OCI-M1 (cell line): ENCODE measurements at places on chromosomes 16 and 17.

GRCh38 chr17:45651145-45651709 lies 132.9 kb upstream of the CRHR1 start:
- no peak for DNase-seq

DNA sequence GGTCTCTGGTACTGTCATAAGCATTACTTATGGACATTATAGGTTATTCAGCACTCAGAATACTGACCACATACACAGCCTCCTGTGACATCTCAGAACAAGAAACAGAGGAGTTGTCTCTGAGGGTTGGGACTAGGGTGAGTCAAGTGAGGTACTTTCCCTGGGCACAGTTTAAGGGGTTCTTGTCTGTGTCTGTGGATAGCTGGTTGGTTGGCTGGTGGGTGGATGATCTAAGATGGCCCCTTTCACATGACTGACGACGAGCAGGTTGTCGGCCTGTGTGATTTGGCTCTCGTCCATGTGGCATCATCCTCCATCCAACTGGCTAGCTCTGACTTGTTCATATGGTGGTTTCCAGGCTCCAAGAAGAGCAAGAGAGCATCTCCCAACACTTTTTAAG lies 163.9 kb downstream of the PRKCB start:
- DNase-seq: no peak

DNA sequence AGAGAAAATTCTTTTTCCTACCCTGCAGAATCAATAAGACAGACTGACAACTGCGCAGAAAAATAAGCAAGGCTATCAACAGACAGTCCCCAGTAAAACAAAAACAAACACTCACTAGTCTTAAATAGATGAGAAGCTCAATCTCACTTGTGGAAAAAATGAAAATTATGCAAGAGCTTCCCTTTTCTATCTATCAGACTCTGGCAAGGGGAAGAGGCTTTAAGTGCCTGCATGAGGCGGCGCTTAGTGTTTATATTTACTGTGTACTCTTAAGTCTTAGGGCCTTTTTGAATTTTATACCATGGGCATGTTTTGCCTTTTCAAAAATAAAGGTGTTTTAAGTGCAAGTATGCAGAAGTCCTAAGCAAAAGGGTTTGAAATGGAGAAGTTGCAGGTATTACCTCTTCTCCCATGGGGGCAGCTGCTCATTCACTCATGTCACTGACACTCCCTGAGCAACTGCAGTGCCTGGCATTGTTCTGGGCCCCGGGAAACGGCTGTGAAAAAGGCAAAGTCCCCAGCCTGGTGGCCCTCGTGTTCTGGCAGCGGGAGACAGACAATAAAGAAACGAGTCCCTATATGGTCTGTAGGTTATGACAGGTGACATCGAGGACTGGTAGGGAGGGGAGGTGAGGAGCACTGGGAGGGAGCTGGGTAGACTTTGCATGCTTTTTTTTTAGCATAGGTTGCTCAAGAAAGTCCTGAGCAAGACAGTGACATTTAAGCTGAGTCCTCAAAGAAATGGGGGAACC lies 35.2 kb downstream of the HSBP1 start:
- DNase-seq: peak; percentile 11

DNA sequence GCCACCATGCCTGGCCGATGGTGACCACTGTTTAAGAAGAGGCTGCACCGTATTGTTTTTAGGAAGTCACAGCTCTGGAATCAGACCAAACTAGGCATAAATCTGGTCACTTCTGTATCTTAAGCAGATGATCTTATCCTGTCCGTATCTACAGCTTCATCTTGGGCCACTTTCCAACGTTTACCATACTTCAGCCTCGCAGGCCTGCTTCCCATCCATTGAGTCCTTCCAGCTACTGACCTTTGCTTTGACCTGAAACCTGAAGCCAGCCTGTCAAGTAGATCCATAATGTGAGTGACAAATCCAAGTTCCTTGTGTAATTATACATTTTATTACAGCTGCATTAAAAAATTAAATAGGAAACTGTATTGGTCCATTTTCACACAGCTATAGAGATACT lies 1033.0 kb downstream of the CDH11 start:
- no peak for DNase-seq

DNA sequence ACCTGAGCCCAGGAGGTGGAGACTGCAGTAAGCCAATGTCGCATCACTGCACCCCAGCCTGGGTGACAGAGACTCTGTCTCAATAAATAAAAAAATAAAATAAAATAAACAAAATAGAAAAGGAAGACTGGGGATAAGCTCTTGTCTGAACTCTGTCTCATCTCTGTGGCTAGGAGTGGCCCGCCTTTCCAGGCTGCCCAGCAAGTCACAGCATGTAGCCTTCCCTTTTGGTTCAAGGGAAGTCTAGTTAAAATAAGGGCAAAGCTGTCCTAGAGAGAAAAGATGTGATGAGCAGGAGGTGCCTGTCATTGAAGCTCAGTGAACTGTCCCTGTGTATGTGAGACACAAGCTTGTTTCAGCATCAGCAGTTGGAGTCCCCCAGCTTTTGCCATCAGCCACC lies 2.7 kb upstream of the GFAP start:
- no peak for DNase-seq

DNA sequence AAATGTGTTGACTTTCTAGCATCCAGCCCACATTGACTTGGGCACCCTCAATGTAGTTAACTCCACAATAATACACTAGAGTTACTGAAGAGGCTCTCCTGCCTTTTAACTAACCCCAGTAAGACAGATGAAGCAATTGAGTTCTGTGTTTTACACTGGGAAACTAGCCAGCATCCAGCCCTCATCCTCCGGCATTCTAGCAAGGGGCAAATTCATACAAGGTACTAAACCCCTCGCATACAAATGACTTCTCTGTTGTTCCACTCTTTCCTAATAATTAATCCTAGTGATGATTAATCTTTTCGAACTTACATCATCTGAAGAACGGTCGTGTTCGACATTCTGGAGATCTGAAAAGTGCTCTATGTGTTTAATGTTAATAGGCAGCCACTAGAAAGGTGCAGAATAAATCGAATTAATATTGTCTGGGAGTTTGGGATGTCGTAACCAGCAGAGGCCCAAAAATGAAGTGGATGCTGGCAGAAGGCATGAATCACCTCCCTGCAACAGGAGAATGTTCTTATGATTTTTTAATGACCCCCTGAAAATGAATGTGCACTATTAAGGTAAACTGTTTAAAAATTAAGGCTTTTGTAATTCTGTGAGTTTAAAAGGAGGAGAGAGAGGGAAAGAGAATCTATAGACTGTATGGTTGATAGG lies 249.4 kb downstream of the SNX29 start:
- DNase-seq: no peak

DNA sequence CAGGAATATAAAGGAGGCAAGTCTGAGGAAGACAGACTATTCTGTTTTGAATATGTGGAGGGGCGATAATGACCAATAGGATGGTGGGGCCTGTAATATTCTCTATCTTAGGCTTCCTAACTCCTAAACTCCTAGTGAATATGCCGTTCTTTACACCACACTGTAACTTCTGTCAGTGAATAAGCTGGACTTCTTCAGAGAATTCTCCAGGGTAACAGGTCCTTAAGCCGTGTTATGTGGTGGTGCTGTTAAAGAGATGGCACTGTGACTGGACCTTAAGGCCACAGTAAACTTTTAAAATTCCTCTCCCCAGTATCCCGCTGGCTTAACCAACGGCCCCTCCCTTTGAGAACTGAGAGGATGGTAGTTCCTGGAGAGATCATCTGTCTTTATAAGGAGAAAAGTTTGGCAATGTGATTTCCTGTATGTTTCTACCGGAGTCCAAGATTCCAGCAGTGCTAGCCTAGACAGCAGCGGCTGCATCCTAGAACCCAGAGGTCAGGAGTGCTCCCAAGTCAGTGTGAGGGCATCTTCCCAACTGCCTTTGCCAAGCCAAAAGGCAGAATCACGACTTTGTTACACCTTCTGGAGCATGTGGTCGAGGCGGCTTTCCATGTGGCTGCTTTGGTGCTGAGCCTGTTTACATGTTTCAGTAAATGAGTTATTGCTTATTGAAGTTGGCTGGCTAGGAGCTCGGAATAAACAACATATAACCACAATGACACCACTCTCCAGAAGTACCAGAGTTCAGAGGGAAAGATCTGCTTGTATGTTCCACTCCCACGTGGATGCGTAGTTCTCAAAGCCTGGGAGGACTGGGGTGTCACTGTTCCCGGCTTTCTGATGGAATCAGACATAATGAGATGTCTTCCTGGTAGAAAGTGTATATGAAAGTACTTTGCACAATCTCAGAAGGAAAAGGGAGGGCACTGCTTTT lies 41.0 kb downstream of the TUBD1 start:
- no peak for DNase-seq

DNA sequence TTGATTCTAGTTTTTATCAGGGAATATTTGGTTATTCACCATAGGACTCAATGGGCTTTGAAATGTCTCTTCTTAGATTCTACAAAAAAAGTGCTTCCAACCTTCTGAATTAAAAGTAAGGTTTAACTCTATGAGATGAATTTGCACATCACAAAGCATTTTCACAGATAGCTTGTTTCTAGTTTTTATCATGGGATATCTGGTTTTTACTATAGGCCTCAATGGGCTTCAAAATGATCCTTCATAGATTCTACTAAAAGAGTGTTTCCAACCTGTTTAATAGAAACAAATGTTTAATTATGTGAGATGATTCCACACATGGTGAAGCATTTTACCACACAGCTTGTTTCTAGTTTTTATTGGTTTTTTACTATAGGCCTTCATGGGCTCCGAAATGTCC lies 560.7 kb downstream of the KCNJ18 start:
- DNase-seq: no peak

DNA sequence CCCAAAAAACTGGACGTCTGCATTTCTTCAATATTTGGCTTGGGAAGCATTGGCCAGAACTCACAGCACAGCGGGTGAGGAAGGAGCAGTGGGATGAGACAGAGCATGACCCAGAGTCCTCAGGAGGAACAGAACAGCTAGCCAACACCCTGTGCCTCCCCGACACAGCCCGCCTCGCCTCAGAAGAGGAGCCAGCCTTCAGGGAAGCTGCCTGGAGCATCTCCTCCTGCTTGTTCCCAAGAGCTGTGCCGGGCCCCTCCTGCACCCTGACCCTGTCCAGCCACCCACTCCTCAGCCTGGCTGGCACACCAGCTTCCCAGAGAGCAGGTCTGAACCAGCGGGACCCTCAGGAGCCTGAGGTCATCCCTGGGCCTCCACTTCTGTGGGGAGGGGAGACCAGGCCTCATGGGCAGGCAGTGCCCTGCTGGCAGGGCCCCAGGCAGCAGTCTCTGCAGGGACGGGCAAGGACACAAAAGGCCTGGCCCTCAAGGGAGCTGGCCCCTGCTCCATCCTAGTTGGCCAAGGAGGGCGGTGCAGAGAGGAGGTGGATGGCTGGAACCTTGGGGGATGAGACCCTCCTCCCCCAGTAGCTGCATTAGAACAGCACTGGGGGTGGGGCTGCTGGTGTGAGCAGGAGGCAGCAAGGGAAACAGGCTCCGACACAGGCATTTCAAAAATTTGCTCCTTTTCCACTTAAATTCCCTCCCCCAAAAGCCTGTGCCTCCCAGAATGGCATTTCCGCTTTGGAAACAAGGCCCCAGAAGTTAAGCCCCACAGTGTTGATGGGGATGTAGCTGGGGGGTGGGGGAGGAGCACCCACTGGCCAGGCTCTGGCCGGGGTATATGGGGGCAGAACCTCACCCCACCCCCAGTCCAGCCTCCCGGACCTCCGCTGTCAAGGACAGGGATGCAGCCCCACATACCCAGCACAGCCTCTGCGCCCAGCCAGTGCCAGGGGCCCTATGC lies 1.8 kb upstream of the BCAR1 start:
- DNase-seq: no peak

GRCh38 chr17:81520021-81520901 lies 7.7 kb upstream of the ACTG1 start:
- DNase-seq: no peak

GRCh38 chr17:57447990-57448758 lies 191.9 kb downstream of the MSI2 start:
- DNase-seq: no peak

DNA sequence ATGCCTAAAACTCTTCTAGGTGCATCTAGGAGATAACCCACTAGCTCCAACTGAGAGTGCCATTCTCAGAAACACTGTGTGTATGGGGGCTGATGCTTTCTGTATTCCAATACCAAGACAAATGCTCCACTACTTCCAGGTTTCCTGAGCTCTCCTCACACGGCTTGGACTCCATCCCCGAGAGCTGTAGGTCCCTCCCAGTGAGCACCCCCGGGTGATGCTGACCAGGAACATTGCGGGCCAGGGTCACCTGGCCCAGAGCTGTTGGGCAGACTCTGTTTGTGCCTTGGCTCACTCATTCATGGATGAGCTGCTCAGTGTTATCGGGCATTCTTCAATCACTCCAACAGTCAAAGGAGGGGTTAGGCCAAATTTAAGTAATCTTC lies 7.0 kb downstream of the CUEDC1 start:
- DNase-seq: no peak

GRCh38 chr17:73265646-73266640 lies 4.3 kb upstream of the CPSF4L start:
- no peak for DNase-seq

DNA sequence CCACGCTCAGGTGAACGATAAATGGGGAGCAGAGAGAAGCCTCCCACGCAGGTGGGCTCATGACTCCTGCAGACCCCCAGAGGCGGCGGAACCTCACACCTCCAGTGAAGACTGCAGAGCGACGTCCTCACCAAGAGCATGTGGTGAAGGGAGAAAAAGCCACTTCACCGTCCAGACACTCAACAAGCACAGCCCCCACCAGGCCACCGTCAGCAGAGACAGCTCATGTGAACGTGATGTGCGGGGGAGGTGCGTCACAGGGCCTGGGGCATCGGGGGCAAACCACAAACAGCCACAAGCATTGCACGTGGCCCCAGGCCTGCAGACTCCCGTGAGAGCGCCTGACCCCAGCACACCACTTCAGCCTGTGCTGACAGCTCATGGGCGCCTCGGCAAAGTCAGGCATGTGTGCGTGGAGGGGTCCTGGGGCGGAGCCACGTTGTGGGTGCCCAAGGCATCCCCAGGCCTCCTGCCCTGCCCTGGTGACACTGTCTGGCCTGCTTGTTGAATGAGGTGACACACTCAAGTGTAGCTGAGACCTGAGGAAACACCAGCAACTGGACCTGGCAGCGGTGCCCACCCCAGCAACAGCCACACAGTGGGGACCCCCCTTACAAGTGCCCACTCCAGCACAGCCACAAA lies 19.0 kb downstream of the LMF1 start:
- DNase-seq: peak; percentile 94

GRCh38 chr17:81251094-81251708 lies 12.1 kb downstream of the NDUFAF8 start:
- DNase-seq: no peak

- DNase-seq: no peak
Measured at GRCh38 chr17:80663781-80664206, 119.2 kb downstream of the RPTOR start.

GRCh38 chr17:80782536-80783427 lies 208.9 kb upstream of the CHMP6 start:
- DNase-seq: no peak

- DNase-seq: peak; percentile 23
Measured at GRCh38 chr16:68037841-68038597, 14.9 kb downstream of the DUS2 start.

GRCh38 chr17:77690271-77691161 lies 268.0 kb upstream of the TNRC6C start:
- no peak for DNase-seq
